Foreskin keratinocyte (primary cell): ENCODE measurements at places on chromosomes 12 and 14.

GRCh38 chr12:55789171-55789570 lies 28.4 kb downstream of the SARNP start:
- no peak for DNase-seq

- no peak for DNase-seq
Measured at GRCh38 chr14:89417465-89418225, 612 bp upstream of the FOXN3 start.

GRCh38 chr14:67942080-67942710 lies 122.6 kb downstream of the RAD51B start:
- DNase-seq: no peak

DNA sequence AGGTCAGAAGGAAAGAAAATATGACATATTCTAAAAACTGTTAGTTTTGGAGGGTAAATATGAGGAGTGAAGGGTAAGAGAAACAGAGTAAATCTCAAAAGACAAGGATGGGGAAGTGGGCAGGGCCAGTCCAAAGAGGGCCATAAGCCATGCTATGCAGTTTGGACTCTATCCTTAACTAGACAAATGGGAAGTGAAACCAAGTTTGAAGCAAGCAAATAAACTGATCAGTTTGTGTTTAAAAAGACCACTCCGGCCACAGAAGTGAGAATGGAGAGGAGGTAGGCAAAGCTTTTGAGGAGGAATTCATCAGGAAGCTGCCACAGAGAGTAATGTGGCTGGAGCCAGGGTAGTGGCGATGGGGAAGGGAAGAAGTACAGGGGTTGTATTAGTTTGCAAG lies 37.5 kb upstream of the DAAM1 start:
- DNase-seq: no peak

GRCh38 chr12:124179936-124180607 lies 114.8 kb upstream of the RFLNA start:
- peak; percentile 44 for DNase-seq

GRCh38 chr14:68427550-68427890 lies 365.3 kb downstream of the ZFP36L1 start:
- no peak for DNase-seq

GRCh38 chr14:81936902-81937301 lies 403.2 kb upstream of the SEL1L start:
- no peak for DNase-seq

DNA sequence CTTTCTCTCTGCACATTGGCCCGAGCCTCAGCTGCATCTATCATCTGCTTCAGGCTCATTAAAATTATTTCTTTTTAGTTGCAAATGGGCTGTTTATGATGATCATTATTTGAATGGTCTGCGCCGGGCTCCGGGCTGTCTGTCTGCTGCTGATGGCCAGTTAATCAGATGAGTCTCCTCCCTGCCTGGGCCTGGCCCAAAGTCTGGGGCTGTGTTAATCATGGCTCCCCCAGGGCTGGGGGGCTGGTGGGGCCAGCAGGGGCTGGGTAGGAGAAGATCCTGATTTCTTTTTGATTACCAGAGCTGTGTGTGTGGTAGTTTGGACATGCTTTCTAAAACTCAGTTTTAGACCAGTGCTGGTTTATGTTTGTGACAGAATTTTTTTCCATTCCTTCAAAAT lies 159.1 kb downstream of the PHETA1 start:
- no peak for DNase-seq
